ENCODE measurements at places on chromosomes 1 and 21.

GRCh38 chr21:41245509-41246135 lies 71.0 kb upstream of the FAM3B start:
- DNase-seq: no peak

- no peak for DNase-seq
Measured at GRCh38 chr1:112394743-112395062, 1.3 kb upstream of the CTTNBP2NL start.

DNA sequence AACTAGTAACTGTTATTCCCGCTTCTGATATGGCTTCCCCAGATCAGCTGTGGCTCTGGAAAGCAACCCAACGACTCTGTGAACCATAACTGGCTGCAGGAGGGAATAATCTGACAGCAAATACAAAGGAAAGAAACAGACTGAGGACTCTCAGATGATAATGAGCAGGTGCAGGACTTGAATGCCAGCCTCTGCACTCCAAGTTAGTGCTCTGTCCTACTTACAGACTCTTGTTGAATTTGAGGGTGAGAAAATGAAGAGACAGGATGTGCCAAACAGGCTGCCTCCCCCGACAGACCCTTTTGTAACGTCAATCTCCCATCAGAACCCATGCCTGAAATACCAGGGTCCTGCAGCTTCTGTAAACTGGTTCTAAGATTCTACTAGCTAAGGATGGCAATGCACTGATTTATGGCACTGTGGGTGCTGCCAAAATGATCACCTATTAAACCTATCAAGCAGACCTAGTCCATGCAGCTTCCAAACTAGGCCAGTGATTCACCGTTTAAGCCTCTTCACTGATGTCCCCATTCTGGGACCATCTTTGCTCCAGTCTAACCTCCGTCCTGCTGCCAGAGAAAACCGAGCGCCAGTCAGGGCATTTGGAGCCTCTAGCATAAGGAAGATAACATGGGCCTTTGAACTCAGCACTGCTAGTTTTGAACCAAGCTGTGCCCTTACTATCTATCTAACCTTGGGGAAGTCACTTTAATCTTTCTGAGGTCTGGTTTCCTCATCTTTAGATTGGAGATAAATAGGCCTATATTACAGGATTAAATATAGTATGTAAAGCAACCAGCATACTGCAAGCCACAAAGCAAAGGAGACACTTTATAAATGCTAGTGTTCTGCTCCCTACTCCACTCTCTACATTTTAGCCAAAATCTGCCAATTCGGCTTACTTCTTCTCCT lies 4.8 kb downstream of the MKNK1 start:
- no peak for DNase-seq

DNA sequence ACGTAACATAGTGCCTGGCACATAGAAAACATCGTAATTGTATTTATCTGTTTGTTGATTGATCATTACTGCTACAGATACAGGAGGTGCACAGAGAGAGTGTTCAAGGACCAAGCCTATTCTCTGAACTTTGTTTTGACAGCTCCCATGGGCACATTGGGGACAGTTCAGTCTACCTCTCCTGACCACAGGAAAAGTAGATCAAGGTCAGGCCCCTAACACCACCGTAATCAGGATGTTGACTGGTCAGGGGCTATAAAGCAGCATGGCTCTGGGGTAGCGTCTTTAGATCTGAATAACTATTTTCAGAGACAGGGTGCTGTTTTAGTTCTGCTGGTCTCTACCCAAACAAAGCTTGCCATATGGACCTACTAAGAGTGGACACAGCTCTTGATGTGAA lies 223.1 kb upstream of the IRF2BP2 start:
- DNase-seq: no peak

- DNase-seq: no peak
Measured at GRCh38 chr1:55997536-55997935, 581.8 kb downstream of the PLPP3 start.

DNA sequence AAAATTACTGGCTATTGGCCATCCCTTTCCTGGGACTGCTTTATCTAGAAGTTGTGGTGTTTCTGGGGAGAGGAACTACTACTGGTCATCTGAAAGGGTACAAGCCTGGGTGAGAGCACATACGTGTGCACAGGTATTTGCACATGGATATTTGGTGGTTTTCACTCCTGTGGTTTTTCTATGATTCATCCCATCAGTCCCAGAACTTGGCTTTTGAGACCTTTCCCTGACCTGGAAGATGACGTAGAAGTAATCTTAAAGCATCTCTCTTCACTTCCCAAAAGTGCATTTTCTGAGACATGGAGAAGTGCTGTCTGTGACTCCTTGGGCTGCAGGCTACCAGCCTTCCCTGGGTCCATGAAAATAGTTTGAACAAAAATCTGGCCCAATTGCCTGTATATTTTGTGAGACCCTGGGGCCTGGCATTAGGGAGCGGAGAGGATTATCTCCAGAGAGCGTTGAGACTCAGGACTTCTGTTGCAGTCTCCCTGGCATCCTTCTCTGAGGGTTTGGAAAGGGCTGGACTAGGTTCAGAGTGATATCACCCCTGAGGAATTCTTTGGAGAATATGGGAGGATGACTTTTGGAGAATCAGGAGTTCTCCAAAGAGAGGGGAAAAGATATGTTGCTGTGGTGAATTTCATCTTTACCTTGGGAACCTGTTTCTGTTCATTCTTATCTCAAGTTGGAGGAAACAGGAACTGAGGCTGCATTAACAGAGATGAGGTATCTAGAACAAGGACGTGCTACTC lies 130.8 kb downstream of the NOS1AP start:
- no peak for DNase-seq

DNA sequence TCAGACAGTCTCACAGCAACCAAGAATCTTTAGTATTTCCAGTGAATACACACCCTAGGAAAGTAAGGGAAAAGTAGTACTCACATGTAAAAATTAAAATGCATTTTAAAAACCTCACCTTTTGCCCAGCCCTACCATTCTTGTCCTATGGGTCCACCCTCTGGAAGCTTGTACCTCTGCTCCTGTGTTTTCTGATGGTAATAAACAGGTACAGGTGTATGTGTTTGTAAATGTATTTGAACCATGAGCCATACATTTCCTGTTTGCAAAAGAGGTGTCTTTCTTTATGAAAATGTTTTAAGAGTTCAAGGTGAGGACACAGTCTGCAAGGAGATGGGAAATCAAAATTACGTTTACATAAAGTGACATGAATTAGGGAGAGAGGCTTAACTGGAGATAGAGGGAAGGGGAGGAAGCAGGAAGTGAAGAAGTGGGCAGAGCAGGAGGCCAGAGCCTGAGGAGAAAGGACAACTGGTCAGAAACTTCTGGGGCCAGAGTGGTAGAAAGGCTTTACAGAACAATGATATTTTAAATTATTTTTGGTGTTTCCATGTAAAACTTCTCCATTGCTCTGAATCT lies 52.0 kb upstream of the IVNS1ABP start:
- no peak for DNase-seq

- DNase-seq: no peak
Measured at GRCh38 chr1:226902601-226903000, 32.2 kb downstream of the PSEN2 start.

- no peak for DNase-seq
Measured at GRCh38 chr1:241838897-241839296, 9.1 kb upstream of the EXO1 start.
